ENCODE measurements at places on chromosomes 13 and 19.

GRCh38 chr13:100854006-100854405 is 179.4 kb upstream of the TMTC4 start:
- DNase-seq = no peak

GRCh38 chr13:43331672-43332071 is 308.3 kb downstream of the DNAJC15 start:
- no peak for DNase-seq

- peak; percentile 71 for DNase-seq
These were observed 1.4 kb upstream of the PRKD2 start for GRCh38 chr19:46718157-46718933.

- DNase-seq = no peak
These were observed 340.6 kb downstream of the ENOX1 start for GRCh38 chr13:43446126-43446525.

DNA sequence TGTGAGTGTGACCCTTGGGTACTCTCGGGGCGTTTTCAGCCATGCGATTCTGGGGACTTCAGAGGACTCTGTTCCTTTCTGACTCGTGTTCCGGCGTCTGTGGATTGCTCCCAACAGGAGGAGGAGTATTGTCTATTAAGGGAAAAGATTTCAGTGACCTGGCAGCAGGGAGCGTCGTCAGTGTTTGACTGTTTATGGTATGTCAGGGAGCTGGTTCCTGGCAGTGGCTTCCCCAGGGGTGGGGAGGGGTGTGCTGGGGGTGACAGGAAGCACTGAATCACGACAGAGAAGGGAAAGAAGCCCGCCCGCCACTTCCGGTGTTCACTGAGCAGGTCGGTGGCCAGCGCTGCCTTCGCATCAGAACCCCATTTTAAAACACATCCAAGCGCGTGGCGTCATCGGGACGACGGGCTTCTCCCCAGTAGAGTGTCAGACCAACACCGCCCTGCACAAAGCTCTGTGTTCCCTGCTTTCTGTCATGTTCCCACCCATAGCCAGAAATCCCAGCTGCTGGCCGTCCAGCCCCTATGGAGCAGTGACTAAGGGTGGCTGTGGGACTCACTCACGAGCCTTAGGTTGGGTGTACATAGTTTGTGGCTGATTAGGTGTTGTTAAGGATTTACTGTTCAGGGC is 33.8 kb downstream of the COL4A2 start:
- DNase-seq = peak; percentile 87

- DNase-seq = no peak
These were observed 20.4 kb downstream of the ZNF574 start for GRCh38 chr19:42096255-42096837.

All from activated CD4-positive, alpha-beta T cell treated with anti-CD3 and anti-CD28 coated beads for 36 hours (primary cell).